ENCODE measurements at places on chromosomes 16 and 17.
A peak's percentile ranks its signal among the peaks of the same experiment; 100 is the strongest.

DNA sequence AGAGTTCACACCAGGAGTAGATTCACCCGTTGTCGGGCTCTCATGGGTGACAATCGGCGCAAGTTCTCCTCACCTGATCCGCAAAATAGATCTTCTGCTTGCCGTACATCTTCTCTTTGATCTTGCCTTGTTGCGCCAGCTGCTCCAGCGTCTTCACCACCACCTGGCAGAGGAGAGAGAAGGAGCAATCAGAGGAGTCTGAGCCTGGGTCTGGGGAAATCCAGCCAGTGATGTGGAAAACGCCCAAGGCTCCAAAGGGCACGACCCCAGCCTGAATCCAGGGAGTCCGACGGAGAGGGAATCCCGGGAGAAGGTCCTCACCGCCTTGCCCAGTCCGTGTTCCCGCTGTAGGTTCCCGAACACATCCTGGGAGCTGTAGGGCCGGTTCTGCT, 393 bp downstream of the PSMC3IP start:
- peak; percentile 69 for DNase-seq

DNA sequence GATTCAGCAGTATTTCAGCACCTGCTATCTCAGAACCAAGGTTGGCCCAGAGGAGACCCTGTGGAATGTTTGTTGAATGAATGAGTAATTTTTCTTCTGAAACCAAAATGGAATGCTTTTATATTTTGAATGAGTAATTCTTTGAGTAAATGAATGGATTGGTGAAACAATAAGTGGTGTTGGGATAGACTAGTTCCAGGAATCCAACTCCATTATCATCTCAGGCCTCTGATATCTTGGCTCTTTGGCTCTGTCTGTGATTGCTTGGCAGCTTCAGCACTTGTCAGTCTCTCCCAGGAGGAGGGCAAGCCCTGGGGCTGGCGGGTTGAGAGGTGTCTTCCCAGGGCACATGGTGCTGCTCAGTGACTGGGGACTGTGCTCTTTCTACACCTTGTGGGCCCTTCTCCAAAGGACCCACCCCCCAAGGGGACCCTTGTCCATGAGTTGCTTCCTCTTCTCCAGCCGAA, 284.4 kb upstream of the FOXF1 start:
- no peak for DNase-seq

- no peak for DNase-seq
Measured at GRCh38 chr17:13598353-13599167, 3.2 kb downstream of the HS3ST3A1 start.

- DNase-seq = peak; percentile 40
Measured at GRCh38 chr17:17447264-17447663, 29.5 kb upstream of the MED9 start.

DNA sequence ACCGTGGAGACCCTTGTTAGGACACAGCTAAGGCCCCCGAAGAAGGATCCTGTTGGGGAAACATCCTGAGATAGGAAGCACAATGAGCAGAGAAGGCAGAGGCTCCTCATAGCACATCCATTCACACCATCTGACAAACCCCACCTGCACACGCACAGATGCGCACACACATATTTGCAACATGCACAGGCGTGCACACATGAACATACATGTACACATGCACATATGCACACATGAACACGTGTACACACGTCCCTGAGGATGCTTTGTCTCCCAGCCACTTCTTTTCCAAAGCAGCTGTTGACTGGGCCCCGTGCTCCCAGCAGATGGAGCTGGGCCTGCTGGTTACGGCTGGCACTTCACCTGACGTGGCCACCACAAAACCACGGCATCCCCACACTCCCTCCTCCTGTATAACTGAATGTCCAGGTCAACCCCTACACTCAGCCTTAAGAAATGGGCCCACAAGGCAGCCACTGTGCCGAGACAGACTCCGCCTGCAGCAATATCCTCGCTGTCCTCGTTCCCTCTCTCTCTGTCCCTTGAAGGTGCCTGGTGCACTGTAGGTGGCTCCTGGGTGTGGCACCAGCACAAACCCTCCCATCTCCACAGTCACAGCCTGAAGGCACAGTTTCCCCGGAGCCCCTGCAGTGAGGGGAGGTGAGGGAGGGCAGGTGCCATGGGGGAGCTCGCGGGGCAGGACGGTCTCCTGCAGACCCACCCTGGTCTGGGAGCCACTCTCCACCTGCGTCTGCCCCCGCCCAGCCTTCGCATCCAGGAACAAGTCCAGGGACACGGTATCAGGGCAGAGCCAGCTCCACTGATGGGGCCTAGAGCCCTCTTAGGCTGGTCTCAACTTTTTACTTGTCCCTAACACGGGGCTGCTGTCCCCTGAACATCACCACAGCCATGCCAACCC, 183.0 kb downstream of the RBFOX3 start:
- DNase-seq = no peak

GRCh38 chr17:4204710-4205173, 59.0 kb downstream of the ANKFY1 start:
- peak; percentile 88 for DNase-seq

DNA sequence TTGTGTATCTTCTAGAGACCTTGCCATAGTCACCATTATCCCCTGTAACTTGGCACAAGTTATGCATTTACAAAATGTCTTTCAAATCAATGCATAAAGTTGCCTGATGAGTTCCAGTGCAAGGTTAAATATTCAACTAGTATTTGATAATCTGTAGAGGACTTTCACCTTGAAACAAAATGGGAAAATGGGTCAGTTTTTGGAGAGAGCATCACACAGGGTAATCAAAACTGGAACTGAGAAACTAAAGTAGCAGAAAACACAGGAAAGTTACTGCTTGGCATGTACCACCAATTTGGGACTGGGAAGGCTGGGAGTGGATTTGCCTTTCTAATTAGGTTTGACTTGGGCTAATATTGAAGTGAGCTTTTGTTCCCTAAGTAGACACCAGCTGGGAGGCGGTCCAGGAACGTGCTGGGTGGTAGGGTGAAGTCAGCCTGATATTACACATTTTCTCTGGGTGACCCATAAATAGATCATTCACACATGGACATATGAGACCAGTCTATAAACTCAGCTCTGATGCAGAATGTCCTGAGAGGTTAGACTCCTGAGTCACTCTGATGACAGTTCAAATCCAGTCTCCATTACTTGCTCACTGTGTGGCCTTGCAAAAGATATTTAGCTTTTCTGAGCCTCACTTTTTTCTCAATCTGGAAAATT, 152.3 kb downstream of the PCTP start:
- DNase-seq = no peak

- no peak for DNase-seq
Measured at GRCh38 chr17:67035131-67036083, 8.9 kb upstream of the CACNG1 start.

GRCh38 chr17:60678118-60678444, 430 bp downstream of the BCAS3 start:
- no peak for DNase-seq

DNA sequence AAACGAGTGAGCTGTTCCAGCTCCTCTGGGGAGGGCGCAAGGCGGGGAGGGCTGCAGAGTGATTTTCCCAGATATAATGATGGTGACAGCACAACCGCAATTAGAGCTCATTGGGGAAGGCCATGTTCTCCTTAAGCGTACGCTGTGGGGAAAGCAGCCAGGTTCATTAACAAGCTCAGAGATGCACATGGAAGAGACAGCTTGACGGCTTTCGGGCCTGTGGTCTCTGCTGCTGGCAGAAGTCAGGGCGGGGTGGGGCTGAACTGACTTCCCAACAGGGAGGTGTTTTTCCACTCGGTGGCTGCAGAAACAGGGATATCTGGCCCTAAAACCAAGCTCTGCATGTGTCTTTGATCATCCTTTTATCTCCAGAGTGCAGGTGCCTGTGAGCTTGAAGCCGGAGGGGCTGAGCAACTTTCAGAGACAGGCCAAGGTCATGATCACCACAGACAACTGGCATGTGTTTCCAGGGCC, 24.0 kb upstream of the CACNG1 start:
- DNase-seq = no peak

GRCh38 chr17:39694593-39694992, 5.3 kb upstream of the ERBB2 start:
- no peak for DNase-seq

- DNase-seq = no peak
Measured at GRCh38 chr17:21166595-21167210, 39.9 kb downstream of the DHRS7B start.

DNA sequence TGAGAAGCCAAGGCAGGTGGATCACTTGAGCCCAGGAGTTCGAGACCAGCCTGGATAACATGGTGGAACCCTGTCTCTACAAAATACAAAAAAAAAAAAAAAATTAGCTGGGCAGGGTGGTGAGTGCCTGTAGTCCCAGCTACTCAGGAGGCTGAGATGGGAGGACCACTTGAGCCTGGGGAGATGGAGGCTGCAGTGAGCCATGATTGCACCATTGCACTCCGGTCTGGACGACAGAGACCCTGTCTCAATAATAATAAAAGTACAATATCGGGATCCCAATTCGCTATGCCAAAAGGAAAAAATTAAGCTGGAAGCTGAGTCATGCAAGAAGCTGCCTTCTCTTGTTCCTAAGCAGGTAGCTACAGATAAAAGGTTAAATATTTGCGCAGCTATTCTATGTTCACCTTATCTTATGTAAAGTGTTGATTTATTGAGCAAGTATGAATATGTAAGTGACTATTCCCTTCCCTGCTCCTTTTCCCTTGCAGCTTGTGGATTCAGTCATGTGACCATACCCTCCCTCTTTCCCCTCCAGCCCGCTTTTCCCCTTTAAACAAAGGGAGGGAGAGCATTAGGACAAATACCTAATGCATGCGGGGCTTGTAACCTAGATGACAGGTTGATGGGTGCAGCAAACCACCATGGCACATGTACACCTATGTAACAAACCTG, 112.0 kb downstream of the LITAF start:
- DNase-seq = peak; percentile 13

DNA sequence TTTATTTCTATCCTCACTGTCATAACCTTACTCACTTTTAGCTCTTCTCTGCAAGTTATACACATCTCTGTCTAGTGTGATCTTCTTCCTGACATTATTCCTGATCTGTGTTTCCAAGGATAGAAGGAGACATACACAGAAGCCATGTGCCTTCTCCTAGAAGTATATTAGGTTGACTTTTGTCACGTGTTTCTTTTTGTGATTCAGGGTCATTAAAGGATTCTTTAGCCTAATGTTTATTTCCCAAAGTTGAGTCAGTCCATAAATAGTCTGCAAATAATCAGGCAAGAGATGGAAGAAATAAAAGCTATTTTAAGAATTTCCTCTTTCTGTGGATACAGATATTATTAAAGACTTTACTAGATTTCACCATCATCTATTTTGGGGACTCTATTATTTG, 214.1 kb upstream of the GOT2 start:
- no peak for DNase-seq

DNA sequence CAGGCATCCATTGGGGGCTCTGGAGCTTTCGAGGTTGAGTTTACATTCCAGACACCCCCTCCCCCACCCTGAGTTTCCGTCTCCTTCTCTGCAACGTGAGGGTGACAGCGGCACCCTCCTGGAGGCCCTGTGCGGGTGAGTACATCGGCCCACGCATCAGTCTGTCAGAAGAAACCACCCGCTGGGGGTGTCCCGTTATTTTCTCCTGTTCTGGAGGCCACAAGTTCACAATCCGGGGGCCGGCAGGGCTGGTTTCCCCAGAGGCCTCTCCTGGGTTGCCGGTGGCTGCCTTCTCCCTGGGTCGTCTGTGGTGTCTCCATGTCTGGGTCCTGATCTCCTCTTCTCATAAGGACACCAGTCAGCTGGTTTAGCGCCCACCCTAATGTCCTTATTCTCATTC, 35.7 kb downstream of the GSE1 start:
- DNase-seq = no peak

- no peak for DNase-seq
Measured at GRCh38 chr16:71499775-71500364, 10.7 kb upstream of the ZNF19 start.

- no peak for DNase-seq
Measured at GRCh38 chr17:15278924-15279477, 13.9 kb upstream of the PMP22 start.

GRCh38 chr17:3914312-3914670, 2.0 kb downstream of the P2RX1 start:
- DNase-seq = peak; percentile 82

GRCh38 chr17:8955021-8955959, 10.2 kb downstream of the PIK3R5 start:
- DNase-seq = peak; percentile 70

DNA sequence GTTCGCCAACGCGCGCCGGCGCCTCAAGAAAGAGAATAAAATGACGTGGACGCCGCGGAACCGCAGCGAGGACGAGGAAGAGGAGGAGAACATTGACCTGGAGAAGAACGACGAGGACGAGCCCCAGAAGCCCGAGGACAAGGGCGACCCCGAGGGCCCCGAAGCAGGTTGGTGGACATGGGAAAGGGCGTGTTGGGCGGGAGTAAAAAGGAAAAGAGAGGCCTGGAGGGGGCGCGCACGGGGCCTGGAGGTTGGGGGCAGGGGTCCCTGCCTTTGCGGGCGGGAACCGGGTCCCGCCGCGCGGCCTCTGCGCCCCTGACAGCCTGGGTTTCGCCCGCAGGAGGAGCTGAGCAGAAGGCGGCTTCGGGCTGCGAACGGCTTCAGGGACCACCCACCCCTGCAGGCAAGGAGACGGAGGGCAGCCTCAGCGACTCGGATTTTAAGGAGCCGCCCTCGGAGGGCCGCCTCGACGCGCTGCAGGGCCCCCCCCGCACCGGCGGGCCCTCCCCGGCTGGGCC, 2.1 kb downstream of the IRX5 start:
- no peak for DNase-seq

GRCh38 chr17:71709271-71709890, 411.4 kb upstream of the SOX9 start:
- no peak for DNase-seq

- no peak for DNase-seq
Measured at GRCh38 chr17:38604479-38605403, 1.0 kb downstream of the SRCIN1 start.

- DNase-seq = no peak
Measured at GRCh38 chr17:57751348-57751971, 6.4 kb upstream of the CCDC182 start.

All from posterior vena cava (tissue), 2 donors.